ENCODE measurements at places on chromosomes 12 and 14.
A peak's percentile ranks its signal among the peaks of the same experiment; 100 is the strongest.

- no peak for DNase-seq
Observed at GRCh38 chr12:77645966-77646598, 184.6 kb upstream of the NAV3 start.

DNA sequence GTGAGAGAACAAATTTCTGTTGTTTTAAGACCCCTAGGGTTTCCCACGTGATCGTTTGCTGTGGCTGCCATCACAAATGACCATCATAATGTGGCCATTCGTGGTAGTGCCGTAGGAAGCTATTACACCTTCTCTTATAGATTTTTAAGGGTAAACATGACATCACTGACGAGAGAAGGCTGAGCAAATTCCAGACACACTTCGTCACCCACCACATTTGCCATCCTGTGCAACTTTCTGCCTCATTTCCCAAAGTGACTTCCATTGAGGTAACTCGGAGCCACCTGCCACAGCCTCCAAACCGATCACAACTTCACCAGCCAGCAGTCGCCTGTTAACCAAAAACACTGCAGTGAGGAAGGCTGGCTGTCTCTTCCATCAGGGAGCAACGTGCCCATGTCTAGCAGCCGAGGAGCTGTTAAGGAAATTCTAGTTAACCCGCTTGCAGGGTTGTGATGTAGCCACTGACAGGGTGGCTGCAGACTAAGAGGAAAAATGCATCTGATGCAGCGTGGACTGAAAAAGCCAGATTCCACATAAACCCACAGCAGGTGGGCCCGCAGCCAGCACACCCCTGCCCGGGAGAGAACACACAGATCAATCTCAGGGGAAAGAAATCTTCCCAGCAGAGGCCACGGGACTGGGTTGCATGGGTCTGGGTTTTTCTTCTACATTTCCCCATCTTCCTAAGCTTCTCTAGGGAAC is 44.6 kb downstream of the CCDC85C start:
- peak; percentile 60 for DNase-seq

GRCh38 chr12:124039276-124039675 is 66.3 kb downstream of the ZNF664 start:
- peak; percentile 90 for DNase-seq

DNA sequence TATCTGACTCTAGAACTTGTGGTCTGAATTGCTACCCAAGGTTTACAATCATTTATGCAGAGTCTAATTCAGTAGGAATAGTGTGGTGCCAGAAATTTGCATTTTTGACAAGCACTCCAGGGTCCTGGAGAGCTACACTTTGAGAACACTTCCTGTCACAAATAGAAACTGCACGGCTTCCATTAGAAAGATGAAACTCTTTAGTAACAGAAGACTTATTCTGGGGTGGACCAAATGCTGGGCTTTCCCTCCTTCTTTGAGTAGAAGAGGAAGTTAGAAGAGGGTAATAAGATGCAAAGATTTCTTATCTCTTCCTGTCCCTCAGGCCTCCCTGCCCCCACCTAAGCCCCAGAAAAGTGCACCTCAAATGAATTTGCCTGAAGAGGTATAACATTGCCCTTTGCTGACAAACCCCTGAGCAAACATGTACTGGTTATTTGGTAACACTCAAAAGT is 28.4 kb downstream of the DGLUCY start:
- no peak for DNase-seq

- peak; percentile 65 for DNase-seq
Observed at GRCh38 chr14:79730953-79731352, 480.4 kb downstream of the DIO2 start.

- DNase-seq, result no peak
Observed at GRCh38 chr14:68772761-68773381, 20.0 kb downstream of the ZFP36L1 start.

GRCh38 chr14:34693228-34693939 is 21.0 kb downstream of the CFL2 start:
- DNase-seq, result no peak

- DNase-seq, result no peak
Observed at GRCh38 chr14:61451891-61452400, 130.6 kb downstream of the PRKCH start.

GRCh38 chr12:133026996-133027395 is 10.3 kb upstream of the ZNF84 start:
- no peak for DNase-seq

GRCh38 chr14:53953002-53953827 is 3.4 kb downstream of the BMP4 start:
- peak; percentile 96 for DNase-seq

DNA sequence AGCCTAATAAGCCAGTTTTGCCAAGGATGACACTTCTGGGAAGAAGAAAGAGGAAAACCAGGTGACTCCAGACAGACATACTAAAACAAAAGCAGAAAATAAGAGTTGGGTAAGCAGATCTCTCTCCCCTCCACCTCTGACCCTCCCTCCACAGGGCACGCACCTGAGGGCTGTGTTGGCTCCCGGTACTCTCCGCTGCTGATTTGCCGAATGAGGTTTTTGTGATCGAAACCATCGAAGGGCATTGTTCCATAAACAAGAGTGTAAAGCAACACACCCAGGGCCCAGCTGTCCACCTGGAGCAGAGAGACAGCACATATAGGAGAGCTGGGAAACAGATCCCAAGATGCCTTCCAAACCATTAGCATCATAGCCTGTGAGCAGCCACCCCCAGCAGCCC is 68.1 kb downstream of the NUAK1 start:
- DNase-seq, result no peak

DNA sequence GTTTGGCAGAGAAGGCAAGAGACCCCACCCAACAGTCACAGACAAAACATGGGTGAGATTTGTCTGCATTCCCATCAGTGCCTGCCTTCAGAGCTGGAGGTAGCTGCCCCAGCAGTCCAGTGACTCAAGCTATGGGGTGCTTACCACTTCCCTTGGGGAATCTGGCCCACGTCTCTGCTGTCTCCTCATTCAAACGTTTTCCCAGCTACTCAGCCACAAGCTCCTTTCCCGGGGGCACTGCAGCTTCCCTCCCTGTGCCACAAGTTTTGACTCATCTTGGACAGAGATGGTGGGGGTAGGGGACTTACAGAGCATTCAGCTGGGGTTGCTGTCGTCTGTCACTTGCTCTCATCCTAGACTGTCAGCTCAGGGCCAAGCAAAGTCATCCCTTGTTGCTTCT is 66.6 kb downstream of the FBXL14 start:
- peak; percentile 98 for DNase-seq

DNA sequence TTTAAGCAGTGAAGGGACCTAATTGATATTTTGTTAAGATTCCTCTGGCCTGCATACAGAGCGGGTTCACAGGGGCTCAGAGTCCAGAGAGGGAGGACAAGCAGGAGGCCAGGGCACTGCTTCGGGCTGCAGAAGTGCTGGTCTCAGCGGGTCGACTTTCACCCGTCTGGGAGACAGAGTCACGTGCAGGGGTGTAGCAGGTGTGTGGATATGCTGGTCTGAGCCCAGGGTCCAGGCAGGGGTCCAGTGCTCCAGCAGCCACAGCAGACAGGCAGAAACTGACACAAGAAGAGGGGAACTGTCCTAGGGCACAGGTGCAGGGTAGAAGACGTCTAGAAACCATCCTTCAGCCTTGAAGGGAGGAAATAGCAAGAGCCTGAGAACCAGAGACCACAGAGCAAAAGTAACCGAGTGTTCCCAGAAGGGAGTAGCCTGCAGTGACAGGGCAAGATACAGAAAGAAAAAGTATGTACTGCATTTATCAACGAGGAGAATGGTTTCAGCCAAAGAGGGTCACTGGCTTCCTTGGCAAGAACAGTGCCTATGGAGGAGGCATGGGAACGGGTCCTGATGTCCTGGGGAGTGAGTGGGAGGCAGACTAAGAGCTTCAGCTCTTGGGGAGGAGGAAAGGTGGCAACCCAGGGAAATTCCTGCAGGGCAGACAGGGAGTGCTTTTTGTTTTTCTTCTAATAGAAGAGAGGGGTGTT is 28.7 kb downstream of the FBXO21 start:
- no peak for DNase-seq

DNA sequence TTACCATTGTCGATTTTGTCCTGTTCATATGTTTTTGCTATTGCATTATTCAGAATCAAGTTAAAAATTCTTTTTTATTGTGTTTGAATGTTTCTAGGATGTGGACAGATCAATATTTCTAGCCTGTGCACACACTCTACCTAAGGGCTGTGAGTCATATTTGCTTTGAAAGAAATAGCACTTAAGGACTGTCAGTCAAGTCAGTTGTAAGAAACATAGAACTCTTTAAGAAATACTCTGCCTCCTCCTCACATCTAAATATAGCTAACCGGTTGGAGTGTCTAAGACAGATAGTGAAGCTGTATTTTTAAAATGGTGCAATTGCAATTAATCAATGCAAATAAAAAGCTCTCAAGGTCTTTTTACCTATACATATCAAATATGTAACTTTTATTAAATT is 17.9 kb upstream of the MGST1 start:
- DNase-seq, result no peak

GRCh38 chr12:19131025-19131444 is 1.5 kb downstream of the PLEKHA5 start:
- peak; percentile 84 for DNase-seq

Measured in osteoblast (primary cell).